Globus pallidus (tissue), 1 donor: ENCODE measurements at places on chromosomes 7 and 10.

- no peak for DNase-seq
Measured at GRCh38 chr7:9391221-9391620, 957.8 kb downstream of the NXPH1 start.

DNA sequence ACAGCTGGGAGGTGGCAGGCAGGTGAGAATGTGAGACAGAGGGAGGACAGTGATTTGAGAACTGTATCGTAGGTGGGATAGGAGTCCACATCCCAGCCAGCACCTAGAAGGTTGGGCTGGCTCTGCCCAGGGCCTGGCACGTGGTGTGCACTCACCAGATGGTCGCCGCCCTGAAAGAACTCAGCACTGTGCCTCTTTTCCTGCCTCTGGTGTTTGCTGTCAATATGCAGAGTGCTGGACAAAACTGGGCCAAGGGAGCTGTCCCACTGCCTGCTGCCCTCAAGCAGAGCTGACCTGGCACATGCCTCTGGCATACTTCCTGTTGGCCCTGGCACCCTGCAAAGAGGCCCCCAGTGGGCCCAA lies 36.8 kb downstream of the CHST3 start:
- no peak for DNase-seq

- no peak for DNase-seq
Measured at GRCh38 chr10:76086170-76086760, 654.8 kb downstream of the LRMDA start.

DNA sequence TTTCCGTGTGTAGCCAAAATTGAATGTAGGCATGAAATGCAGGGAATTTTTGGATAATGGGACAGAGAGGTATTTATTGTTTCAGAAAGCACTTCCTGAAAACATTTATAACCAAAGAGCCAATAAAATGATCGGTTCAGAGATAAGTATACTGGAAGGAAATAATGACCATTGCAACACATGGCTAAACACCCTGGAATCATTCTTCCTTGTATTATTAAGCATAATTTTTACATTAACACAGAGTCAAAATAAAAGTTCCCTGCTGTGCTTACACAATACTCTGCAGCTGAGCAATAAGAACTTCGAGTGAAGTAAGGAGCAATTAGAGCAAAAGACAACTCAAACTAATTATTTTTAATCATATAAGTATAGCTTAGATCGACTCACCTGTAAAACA lies 648.3 kb downstream of the TNS3 start:
- DNase-seq = no peak

DNA sequence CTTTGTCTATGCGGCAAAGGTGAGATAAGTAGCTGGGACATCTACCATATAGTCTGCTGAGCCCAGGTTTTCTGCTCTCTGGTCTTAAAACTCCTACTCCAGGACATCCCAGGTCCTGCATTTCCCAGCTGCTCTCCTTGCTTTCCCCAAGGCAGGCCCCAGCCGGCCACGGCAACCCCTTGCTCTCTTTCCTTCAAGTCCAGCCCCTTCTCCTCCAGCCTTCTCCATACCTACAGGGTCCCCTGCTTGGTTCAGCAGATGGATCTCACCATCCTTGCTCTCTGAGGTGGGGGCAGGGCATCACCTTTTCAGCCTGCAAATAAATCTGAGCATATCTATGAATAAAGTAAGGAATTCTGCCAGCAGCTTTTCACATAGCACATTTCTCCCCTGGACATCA lies 8.7 kb downstream of the GIMAP5 start:
- no peak for DNase-seq

DNA sequence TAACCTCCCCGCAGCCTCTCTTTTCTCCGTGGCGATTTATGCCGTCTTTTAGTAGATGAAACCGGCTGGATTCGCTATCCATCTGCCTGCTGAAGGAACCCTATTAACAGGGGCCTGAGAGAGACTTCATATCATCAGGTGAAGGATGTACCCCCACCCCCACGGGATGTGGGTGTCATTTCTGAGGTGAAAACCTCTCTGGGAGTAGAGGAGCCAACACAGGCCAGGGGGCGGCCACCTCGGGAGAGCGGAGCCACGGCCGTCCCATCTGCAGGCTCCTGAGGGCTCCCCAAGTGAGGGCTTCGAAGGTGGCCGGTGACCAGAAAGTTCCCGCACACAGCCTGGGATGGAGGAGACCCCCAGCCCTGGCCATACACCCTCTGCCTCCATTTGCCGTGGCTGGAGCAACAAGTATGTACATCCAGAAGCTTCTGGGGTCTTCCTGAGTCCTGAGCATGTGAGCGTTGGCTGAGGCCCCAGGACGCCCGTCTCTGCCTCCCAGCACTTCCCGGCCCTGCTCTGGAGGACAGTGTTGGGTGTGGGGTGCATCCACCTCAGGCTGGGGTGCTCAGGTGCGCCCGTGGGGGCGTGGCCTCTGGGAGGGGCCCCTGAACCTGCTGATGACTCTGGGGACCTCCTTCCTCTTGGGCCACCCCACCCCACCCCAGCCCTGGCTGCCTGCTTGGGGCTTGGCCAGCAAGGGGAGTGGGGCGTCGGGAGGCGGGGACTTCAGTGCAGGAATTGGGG lies 84.7 kb downstream of the NKX6-2 start:
- DNase-seq = no peak

- no peak for DNase-seq
Measured at GRCh38 chr7:30596014-30596641, 1.4 kb downstream of the GARS1 start.

- DNase-seq = peak; percentile 51
Measured at GRCh38 chr10:6204341-6205191, 1.8 kb downstream of the PFKFB3 start.

DNA sequence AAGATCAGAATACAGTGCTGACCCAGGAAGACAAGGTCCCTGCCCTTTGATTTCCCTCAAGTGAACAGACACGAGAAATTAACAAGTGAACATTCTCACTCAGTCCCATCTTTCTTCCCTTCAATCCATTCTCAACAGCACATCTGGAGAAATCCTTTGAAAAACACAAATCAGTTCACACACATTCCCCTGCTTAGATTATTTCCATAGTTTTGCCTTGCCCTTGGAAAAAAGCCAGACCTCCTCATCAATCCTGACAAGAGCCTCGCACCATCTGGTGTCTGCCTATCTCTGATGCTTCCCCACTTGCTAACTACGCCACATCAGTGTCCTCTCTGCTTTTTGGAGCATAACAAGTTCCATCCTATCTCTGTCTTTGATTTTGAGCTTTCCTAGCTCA lies 94.4 kb upstream of the KIAA1217 start:
- no peak for DNase-seq

DNA sequence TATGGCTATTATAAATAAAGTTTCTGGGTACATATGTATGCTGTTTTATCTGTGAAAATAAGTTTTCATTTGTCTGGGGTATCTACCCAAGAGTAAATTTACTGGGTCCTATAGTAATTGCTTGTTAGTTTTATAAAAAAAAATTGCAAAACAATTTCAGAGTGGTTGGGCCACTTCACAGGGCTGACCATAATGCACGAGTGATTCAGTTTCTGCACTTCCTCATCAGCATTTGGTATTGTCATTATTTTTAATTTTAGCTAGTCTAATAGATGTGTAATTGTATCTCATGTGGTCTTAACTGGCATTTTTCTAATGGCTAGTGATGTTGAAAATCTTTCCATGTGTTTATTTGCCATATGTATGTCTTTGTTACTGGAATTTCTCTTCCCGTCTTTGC lies 452.4 kb upstream of the AKR1E2 start:
- DNase-seq = no peak

DNA sequence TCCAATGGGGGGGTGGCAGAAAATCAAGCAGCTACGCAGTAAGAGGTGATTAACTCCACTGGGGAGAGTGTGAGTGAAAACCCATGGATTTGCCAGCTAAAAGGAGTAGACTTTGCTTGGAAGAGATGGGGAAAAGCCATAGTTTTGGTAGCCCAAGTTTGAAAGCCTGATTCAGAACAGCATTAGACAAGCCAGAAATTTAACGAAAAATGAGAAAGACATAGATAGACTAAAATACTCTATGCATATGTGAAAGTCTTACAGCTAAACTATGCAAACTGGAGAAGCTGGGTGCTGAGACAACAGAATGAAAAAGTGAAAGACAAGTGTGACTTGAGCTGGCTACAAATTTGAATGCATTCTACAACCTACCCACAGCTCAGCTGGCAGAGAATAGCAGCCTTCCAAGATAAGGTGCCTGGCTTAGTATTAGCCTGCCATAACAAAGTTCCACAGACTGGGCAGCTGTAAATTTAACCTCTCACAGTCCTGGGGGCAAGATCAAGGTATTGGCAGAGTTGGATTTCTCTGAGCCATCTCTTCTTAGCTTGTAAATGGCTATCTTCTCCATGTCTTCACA lies 156.6 kb downstream of the CDC14C start:
- no peak for DNase-seq

DNA sequence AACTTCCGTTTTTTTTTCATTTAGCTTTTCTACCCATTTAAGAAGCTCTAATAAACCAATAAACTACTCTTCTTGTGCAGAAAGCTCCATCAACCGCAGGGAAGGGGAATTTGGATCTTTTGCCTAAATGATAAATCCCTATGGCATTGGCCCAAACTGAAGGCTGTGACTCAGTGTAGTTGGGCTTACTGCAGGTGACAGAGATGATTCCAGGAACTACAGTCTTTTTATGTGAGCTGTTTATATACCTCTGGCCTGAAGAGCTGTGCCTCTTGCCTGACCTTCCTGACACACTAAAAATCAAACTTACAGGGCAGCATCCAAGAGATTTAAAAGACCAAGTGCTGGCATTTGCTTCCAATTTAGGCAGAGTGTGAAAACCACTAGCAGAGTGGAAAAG lies 25.2 kb downstream of the ABCB1 start:
- DNase-seq = no peak

DNA sequence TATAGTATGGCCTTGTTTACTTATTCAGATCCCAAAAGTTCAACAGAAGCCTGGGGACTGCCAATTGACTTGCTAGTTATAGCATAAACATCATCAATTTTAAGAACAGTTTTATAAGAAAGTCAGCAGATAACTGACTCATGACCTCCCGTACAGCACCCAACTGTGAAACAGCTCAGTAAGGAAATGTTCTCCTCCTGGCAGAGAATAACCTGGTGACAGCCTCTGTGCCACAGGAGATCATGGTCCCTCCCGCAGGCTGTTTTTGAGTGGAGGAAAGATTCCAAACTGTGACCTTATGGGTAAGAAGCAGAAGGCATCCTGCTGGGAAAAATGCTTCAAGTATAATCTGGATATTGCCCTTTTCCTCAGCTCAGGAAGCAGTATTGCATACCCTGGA lies 182.5 kb downstream of the SEMA3D start:
- no peak for DNase-seq

- DNase-seq = no peak
Measured at GRCh38 chr10:49654036-49654693, 25.3 kb upstream of the C10orf53 start.

- peak; percentile 69 for DNase-seq
Measured at GRCh38 chr7:8190119-8190895, 71.7 kb downstream of the ICA1 start.

GRCh38 chr10:97520978-97521761 lies 22.4 kb downstream of the UBTD1 start:
- DNase-seq = no peak

GRCh38 chr10:103281753-103282152 lies 4.8 kb downstream of the INA start:
- peak; percentile 16 for DNase-seq
